ENCODE measurements at places on chromosomes 4 and X.

GRCh38 chr4:99827454-99827853 is 10.8 kb downstream of the DAPP1 start:
- DNase-seq, result no peak

DNA sequence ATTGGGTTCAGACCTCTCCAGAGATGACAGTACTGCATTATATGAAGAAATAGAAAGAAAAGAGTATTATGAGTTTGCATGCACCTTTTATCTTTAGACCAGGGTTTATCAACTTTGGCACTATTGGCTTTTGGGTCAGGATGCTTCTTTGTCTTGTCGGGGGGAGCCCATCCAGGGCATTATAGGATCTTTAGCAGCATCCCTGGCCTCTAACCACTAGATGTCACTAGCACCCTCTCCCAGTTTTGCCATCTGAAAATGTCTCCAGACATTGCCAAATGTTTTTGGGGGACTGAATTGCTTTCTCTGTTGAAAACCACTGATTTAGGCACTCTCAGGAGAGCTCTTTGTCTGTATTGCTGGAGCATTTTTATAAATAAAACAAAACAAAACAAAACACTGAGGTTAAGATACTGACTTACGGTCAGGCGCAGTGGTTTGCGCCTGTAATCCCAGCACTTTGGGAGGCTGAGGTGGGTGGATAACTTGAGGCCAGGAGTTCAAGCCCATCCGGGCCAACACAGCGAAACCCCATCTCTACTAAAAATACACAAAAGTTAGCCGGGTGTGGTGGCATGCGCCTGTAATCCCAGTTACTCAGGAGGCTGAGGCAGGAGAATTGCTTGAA is 23.6 kb downstream of the CA5B start:
- DNase-seq, result no peak

DNA sequence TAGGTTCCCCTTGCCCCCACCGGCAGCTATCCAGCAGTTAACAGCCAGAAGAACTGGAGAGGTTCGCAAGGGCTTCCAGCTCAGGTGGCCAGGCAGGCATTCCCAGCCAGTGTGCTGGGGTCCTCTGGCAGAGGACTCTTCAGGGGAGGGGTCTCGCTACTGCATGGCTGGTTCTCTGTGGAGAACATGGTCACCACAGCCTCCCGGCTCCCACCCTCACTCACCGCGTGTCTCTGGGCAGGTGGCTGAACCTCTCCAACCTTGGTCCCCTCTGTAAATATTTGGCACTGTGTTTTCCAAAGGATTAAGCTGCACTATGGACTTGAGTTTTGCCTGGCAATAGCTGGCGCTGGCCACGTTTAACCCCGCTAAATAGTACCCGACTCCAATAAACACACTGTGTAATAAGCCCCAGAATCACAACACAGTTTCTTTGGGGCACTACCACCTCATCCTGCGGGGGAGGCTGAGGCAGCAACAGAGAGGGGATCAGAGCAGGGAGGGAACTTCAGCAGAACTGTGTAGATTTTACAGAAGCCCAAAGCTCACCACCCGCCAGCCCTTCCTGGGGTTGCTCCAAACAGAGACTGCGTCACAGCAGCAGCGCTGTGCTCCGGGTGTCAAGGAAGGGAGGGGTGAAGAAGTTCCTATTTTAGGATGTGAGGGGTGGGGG is 15.2 kb downstream of the BCOR start:
- DNase-seq, result no peak

GRCh38 chr4:91527056-91527455 is 776.7 kb upstream of the GRID2 start:
- no peak for DNase-seq

DNA sequence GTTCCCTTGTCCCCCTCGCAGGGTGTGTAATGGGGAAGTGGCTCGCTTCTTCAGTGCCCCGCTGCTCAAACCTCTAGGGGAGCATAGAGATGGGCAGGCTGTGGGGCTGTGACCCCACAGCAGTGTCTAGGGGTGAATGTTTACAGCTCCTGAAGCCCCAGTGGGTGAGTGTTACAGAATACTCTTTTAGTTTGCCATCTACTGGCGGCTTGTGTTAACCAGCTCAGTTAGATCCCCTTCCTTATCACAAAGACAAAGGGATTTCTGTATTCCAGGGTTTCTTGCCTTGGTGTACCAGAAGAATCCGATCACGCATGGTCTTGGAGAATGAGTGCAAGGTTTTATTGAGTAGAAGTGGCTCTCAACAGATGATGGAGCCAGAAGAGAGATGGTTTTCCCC is 108.1 kb upstream of the IQCM start:
- DNase-seq, result no peak

DNA sequence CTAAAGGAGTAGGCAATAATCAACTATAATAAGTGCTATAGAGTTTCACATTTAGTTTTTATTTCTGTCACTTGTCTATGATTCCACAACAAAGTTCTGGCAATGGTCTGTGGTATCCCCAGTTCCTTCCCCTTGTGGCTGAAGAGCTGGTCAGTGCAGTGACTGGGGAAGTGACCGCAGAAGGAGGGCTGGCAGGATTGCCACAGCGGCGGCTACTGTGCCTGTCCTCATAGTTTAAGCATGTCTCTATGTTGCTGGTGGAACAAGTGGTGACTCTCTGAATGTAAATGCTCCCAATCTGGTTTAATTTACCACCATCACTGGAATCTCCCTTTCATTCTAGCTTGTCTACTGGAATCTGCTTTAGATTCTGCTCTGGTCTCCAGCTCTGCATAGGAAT is 170.6 kb upstream of the GK2 start:
- no peak for DNase-seq

GRCh38 chr4:163762741-163763140 is 268.3 kb downstream of the TMA16 start:
- no peak for DNase-seq

GRCh38 chr4:54001668-54002365 is 62.6 kb downstream of the CHIC2 start:
- no peak for DNase-seq

DNA sequence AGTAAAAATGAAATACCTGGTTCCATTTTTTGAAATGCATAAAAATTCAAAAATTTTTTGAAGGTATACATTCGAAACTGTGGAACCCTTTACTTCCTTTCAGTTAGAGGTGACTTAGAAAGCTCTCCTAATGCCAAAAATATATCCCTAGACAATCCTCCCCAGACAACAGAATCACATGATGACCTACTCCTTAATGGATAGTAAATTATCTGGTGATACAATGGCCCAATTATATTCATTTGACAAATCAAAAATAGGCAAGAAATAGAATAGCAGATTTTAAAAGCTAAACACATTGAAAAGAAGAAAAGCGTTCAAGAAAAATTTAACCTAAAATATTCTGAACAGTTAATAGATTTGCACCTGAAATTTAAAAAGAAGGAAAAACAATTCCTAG is 3.5 kb upstream of the UGT2A2 start:
- no peak for DNase-seq

All from NCI-H187 (cell line).